Activated CD4-positive, CD25-positive, alpha-beta regulatory T cell treated with anti-CD3 and anti-CD28 coated beads, Interleukin-2, amount 50 U/mL, for 72 hours (primary cell): ENCODE measurements at places on chromosomes 6 and 20.
A peak's percentile ranks its signal among the peaks of the same experiment; 100 is the strongest.

DNA sequence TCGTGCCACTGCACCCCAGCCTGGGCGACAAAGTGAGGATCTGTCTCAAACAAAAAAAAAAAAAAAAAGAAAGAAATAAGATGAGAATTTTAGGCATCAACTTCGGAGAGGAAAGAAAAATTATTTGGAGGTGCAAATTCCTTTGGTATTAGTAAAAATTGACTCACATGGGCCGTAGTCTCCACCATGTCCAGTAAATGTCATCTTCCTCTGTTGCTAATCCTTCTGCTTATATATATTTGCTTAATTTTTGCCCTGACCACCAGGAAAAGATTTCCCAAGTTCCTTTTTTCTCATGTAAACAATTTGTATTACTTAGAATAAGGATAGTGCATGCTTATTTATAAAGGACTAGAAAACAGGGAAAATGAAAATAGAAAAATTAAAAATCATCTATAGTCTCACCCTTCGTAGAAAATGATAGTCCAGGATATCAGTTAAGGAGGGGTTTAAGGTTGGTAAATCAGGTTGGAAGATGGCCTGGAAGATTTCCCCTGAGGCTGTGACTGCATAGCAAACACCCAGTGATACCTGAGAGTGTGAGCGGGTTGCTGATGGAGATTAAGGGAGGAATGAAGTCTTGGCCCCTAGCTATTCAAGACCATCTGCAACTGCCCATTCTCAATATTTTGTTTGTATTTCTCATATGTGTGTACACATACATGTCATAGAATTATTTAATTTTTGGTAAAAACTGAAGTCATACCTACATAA, 240.8 kb downstream of the ZNF217 start:
- no peak for DNase-seq

DNA sequence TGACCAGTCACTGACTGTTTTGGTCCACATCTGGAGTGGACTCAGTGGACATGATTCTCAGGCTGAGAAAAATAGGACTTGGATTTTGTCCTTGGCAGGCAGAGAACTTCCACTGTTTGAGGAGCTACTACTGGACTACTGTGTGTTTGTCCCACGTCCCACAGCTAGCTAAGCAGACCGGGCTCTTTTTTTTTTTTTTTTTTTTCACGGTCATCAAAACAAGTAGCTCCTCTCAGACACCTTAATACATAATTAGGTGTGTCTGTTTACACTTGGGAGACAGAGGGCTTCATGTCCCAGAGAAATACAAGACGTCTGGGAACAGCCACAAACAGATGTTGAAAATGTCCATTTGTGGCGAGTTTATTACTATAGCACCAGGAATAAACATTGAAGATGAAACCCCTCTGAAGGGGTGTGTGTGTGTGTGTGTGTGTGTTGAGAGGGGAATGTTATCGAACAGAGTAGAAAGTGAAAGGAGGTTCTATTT, 155.0 kb upstream of the SUPT3H start:
- DNase-seq, result no peak

DNA sequence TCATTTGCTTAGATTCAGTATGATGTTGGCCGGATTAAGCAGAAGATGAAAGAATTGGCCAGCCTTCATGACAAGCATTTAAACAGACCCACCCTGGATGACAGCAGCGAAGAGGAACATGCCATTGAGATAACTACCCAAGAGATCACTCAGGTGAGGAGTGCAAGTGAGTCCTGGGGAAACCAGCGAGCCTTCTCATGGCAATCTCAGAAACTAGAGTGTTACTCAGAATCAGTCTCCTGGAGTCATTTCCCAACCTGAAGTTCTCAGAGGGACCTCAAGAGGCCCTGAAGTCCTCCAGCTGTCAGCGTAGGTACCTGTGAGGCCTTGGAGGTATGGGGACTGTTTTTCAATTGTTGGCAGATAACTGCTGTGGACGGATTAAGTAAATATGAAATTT, 16.9 kb downstream of the STX16 start:
- DNase-seq, result no peak

DNA sequence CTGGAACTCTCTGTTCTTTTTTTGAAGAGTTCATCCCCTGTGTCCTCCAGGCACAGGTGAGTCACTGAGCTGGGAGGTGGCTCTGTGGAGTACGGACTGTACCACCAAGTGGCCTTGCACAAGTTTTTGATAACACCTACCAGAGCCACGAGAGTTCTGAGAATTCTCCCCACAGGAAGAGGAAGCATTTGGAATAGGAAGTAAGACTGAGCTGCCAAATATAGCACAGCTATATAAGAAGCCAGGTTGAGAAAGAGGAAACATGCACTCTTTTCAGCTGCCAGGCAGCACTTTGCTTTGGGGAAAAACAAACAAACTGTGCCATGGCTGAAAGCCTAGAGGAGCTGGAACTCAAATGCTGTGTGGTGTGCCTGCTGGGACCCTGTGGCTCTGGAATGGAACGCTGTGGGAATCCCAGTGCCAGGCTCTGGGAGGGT, 70.8 kb upstream of the RIPOR2 start:
- DNase-seq, result no peak

DNA sequence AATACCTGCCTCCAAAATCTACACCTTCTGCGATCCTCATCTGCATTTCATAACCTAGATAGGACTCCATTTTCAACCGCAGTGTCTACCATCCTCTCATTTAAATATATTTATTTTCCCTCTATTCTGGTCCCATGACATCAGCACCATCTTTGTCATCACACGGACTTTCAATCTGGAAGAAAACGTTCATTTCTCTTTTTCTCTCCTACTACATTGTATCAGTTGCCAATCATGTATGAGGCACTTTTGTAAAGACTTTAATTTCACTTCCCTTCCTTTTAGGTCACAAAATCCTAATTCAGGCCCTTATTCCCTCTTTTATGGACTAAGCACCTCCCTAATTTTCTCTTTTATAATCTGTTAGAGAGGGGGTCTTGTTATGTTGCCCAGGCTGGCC, 89.6 kb downstream of the PHACTR1 start:
- no peak for DNase-seq

DNA sequence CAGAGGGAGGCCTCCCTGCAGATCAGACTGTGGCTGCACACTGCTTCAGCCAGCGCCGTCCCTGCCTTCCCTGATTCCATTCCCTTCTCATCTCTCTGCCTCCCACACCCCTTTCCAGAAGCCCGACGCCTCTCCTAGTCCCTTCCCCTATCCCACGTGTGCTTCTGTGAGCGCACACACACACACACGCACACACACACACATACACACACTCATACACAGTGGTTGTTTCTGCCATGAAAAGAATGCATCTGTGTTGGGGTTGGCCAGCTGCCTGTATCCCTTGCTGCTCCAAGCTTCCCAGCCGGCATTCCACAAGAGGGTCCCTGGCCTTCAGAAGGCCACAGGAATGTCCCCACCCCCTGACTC, 51.7 kb downstream of the MOCS1 start:
- no peak for DNase-seq

GRCh38 chr20:62323146-62323979, 20.6 kb downstream of the ADRM1 start:
- DNase-seq, result no peak

GRCh38 chr6:15627821-15628220, 35.0 kb downstream of the DTNBP1 start:
- DNase-seq, result no peak

- DNase-seq, result no peak
Observed at GRCh38 chr6:56004426-56004825, 129.0 kb upstream of the BMP5 start.

DNA sequence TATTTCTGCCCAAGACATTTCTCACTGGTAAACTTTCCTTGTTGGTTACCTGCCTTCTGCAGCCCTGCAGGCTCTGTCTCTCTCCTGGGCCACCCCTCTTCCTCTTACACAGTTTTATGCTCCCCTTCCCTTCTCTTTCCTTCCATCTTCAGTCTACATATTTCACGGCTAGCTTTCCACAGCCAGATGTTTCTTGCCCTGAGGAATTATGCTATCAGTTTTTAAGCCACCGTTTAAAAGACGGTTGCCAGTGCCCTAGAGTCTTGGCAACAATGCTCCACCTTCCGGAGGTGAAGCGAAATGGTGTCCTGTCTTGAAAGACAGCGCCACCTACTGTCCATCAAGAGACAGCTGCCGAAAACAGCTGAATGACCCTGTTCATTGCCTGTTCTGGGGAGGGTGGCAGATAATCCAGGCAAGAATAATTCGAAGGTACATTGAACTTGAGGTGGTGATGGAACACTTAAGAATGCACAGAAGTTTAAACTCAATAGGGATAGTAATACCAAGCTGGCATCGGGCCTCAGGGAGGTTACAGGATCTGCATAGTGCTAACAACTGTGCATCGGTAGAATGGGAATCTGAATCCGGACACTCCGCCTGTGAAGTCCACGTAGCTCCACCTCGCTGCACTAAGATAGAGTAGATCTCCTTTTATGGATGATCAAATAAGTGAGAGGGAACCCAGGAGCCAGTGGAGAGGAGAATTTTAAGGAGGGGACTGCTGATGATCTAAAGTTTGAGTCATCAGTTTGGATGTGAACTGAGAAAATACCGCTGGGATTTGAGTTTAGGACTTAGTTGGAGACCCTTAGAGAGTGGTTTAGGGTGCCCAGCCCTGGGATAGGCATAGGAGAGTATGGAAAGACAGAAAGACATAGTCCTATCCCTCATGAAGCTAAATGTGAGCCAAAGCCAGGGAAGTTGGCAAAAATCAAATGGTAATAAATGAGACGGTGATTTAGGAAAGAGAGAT, 4.8 kb upstream of the TRIM40 start:
- DNase-seq, result peak; percentile 43

DNA sequence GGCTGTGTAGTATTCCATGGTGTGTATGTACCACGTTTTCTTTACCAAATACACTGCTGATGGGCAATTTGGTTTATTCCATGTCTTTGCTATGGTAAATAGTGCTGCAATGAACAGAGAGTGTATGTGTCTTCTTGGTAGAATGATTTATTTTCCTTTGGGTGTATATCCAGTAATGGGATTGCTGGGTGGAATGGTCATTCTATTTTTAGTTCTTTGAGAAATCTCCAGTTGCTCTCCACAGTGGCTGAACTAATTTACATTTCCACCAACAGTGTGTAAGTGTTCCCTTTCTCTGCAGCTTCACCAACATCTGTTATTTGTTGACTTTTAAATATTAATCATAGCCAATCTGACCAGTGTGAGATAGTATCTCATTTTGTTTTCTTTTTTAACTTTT, 13.9 kb downstream of the CST9L start:
- DNase-seq, result no peak

DNA sequence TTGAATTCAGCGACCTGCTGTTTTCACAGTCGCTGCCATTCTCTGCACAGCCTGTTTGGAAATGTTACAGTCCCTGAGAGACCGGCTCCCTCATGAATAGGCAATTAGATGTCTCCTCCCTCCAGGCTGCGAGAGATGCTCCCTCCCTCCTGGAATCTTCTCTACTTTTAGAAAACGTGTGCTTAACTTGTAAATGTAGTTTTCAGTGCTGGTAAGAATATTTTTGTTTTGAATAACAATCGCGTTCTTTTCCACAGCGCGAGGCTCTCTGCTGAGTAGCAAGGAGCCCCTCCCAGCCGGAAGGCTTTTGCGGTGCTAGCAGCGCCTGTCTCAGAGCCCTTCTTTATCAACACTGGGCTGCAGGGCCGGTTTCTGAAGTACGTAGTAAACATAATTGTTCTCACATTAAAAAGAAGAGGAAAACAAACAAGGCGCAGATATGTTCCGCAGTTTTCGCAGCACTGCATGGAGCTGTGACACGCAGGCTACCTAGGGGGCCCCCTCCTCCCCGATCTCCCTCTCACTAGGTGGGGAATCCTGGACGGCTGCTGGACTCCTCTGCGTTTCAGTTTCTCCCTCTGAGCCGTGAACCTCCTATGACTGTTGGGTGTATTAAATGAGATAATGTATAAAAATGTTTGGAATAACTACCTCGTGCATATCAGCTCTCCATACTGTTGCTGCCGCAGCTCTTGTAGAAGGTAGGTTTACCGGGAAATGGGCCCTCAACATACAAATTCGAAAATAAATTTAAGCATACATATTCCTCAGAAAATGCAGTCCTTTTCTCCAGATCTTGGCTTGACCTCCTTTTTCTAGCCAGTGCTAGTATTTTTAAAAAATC, 79.0 kb upstream of the SPACA1 start:
- DNase-seq, result no peak

DNA sequence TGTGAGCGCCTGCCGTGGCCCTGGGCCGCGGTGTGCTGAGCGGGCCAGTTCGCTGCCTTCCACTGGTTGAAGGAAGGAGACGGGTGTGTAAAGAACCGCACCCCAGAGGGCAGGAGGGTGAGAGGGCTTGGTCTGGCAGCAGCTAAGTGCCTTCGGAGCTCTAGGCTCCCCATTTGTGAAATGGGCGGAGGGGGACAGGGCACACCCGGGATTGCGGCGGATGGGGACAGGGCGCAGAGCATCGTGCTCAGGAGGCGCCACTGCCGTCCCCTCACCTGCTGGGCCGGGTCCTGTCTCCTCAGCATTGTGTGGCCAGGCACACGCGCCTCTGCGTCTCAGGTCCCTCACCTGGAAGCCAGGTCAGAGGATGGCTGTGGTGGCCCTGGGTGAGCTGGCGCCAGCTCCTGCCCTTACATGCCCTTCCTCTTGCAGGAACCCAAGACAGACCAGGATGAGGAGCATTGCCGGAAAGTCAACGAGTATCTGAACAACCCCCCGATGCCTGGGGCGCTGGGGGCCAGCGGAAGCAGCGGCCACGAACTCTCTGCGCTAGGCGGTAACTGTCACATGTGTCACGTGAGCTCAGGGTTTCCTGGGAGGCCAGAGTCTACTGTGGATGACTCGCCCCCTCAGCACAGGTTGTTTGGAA, 3.1 kb downstream of the ADRM1 start:
- DNase-seq, result no peak

DNA sequence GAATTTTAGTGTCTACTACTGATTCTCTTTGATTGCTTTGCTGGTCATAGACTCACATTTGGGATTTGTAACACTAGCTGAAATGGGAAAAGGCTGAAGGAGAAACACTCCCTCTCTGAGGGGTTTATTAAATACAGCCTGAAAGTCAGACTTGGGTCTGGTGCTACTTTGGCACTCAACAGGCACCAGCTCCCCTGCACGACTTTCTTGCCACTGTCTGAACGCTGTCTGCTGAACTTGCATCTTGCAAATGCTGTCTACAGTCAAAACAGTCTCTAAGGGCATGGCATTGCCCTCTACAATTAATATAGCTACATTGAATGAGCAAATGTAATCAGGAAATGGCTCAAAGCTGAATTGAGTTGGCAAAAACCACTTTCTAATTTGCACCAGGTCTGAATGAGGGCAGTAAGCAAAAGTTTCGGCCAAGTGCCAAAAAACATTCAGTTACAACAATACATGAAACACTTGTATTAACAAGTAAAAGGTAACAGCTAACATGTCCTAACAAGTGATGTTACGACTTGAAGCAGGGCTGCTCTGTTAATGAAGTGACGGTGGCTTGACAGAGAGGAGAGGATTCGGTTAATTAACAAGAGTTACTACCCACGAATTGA, 119.5 kb downstream of the FOXC1 start:
- no peak for DNase-seq
